ENCODE measurements at places on chromosomes 11 and 22.

- DNase-seq = peak; percentile 23
Observed at GRCh38 chr11:124069429-124070401, 28.6 kb upstream of the OR10G7 start.

- DNase-seq = no peak
Observed at GRCh38 chr11:1891831-1892115, at the start of gene PRR33. PRR33 (minus strand) TSS chr11:1891895; CDS start chr11:1890584, 1,311 bp downstream.

GRCh38 chr11:32374261-32374711, 61.1 kb downstream of the WT1 start:
- DNase-seq = no peak

- no peak for DNase-seq
Observed at GRCh38 chr11:45652781-45653180, 12.6 kb downstream of the CHST1 start.

DNA sequence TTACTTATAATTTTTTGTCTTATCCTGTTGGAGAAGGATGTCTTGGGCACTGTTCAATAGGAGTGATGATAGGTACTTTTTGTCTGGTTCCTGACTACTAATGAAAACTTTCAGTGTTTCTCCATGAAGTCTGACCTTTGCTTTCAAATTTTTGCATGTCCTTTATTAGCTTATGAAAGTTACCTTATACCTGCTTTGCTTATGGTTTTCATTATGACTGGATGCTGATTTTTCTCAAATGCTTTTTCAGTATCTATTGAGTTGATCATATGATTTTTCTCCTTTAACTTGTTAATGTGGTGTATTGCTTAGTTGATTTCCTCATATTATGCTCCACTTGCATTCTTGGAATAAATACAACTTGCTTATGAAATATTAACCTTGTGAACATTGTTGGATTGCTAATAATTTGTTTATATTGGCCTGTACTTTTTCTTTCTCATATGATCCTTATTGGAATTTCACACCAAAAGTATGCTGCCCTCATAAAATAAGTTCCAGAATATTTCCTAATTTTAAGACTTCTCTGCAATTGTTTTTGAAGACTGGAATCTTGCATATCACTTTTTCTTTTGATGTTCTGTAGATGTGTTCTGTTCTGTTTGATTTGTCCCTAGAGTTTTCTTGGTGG, 85.0 kb upstream of the SC5D start:
- DNase-seq = no peak

- DNase-seq = no peak
Observed at GRCh38 chr11:130480711-130481140, 32.3 kb downstream of the ADAMTS15 start.

- no peak for DNase-seq
Observed at GRCh38 chr11:28058333-28058732, 49.6 kb downstream of the KIF18A start.

DNA sequence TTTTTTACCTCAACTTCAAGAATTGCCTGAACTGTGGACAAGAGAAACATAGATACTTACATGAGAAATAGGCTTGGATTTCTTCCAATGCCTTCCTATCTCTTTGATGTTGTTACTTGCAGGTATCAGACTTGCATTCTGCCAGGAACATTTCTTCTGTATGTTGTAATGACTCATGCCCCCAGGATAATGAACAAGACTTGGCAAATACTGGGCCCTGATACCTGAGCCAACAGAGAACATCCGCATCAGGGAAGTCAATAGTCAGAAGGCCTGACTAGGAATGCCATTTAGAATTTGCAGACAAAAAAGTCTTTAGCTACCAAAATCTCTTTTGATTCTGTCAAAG, 273.7 kb upstream of the KIRREL3 start:
- DNase-seq = no peak

DNA sequence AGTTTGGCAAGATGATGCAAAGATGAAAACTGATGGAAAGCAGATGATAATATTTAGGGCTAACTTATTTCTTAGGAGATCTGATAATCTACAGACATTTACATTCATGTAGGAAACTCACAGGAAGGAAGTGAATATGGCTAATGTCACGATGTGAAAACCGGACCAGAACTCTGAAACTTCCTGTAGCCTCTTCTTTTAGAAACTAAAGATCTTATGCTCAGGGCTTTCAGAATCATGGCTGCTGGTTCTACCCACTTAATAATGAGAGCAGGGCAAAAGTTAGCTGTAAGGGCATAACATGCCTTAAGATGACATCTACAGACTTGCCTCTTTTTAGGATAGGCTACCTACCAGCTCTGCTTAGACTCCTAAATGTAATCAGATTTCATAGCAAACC, 15.2 kb downstream of the CPSF7 start:
- DNase-seq = no peak

GRCh38 chr11:32899438-32899837, 6.8 kb downstream of the QSER1 start:
- DNase-seq = no peak

- no peak for DNase-seq
Observed at GRCh38 chr11:60566776-60567175, 51.6 kb downstream of the MS4A13 start.

- no peak for DNase-seq
Observed at GRCh38 chr22:48310740-48311139, 1516.9 kb downstream of the BRD1 start.

- no peak for DNase-seq
Observed at GRCh38 chr22:20198557-20199319, 47.9 kb upstream of the CCDC188 start.

- DNase-seq = peak; percentile 8
Observed at GRCh38 chr11:128520888-128521681, 66.3 kb downstream of the ETS1 start.

- no peak for DNase-seq
Observed at GRCh38 chr22:31238057-31238456, 26.0 kb downstream of the LIMK2 start.

GRCh38 chr11:131591051-131591461, 220.6 kb downstream of the NTM start:
- DNase-seq = no peak

DNA sequence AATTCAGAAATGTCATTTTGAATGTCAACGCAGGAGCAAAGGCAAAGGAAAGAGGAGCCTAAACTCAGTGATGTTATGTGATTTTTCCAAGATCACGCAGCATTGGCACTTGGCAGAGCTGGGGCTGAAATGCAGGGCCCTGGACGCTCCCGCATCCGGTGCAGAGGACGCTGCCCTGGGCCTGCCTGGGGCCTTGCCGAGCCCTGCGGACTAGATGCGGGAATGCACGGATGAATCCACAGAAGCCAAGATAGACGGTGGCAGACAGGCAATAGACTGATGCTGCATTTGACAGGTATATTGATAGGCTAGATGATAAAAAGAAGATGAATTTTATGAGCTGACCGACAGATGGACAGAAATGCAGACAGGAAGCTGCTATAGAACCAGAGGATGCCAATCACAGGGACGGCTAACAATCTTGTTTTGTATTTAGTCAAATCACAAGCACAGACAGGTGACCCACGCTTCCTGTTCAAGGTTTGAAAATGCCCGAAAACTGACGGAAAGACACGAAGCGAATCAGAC, 696 bp upstream of the MARK2 start:
- peak; percentile 33 for DNase-seq

DNA sequence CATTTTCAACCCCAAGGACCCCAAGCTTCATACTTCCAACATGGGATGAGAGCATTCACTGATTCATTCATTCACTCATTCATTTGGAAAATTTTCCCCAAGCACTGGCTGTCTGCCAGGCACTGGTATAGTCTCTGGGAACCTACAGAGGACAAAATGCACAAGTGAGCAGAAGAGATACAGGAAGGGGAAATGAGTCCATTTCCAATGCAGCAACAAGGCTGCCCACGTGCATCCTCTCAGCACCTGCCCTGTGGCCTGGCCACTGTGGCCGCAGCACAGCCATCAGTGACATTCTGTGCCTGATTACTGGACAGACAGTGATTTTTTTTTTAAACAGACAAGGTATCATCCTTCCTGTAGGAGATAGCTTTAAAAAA, 96.0 kb upstream of the PITPNB start:
- DNase-seq = no peak
